ENCODE measurements at places on chromosomes 12 and 14. TPM values are rescaled to one million over a fixed set of nuclear protein-coding genes. Genes with fewer than 3 reads are reported as not detected.

GRCh38 chr12:117098024-117098360, 1.2 kb downstream of the TESC start:
- DNase-seq: no peak

DNA sequence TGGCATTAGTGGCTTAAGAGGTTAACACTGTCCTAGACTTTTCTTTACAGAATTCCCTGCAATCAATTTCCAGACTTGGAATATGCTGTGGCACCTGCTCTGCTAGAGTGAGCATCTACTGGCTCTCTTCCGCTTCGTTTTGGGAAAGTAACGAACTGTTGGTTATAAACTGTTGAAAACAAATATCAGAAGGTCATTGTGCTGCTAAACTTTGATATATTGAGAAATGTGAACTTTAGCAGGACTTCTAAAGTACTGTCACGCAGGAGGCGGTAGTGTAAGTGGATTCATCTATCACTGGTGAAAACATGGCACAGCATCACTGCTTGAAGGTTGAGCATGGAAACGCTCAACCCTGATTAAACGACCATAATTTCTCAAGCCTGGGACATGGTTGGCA, 348.9 kb downstream of the FLRT2 start:
- DNase-seq: no peak

- DNase-seq: no peak
Observed at GRCh38 chr12:69689638-69690037, 9.5 kb downstream of the BEST3 start.

DNA sequence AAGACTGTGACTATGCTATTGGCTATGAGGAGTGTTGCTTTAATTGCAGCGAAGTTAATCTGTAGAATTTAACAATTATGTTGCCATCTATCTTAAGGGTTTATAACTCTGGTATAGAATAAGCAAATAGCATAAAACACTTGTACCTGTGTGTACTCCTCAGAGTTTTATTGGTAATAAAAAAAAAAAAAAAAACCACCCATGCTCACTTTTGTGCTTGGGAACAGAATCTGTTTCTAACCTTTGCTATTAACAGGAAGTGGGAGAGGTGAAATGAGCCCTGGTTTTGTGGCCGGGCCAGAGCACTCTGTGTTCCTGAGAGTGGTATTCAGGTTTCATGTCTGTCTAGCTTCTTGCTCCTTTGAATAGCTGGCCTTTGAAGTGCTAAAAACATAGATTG, 53.1 kb downstream of the PDE3A start:
- DNase-seq: no peak

- DNase-seq: no peak
Observed at GRCh38 chr12:81859521-81859920, 100.4 kb upstream of the PPFIA2 start.

DNA sequence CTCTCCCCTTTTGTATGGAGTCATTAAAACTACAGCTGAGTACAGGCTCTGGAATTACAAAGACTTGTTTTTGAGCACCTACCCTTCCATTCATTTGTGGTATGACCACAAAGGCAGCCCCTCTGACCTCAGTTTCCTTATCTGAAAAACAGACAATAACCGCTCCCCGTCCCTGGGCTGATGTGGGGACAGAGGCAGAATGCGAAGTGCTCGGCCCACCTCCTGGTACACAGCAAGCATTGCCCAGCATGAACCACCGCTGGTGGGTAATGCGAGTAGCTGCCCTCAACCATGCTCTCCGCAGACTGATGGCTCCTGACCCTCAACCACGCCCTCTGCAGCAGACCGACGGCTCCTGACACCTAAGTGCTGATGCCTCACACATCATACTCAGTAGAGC, 22.4 kb downstream of the P2RX2 start:
- DNase-seq: no peak

GRCh38 chr14:38286452-38286851, 30.6 kb upstream of the CLEC14A start:
- DNase-seq: no peak

DNA sequence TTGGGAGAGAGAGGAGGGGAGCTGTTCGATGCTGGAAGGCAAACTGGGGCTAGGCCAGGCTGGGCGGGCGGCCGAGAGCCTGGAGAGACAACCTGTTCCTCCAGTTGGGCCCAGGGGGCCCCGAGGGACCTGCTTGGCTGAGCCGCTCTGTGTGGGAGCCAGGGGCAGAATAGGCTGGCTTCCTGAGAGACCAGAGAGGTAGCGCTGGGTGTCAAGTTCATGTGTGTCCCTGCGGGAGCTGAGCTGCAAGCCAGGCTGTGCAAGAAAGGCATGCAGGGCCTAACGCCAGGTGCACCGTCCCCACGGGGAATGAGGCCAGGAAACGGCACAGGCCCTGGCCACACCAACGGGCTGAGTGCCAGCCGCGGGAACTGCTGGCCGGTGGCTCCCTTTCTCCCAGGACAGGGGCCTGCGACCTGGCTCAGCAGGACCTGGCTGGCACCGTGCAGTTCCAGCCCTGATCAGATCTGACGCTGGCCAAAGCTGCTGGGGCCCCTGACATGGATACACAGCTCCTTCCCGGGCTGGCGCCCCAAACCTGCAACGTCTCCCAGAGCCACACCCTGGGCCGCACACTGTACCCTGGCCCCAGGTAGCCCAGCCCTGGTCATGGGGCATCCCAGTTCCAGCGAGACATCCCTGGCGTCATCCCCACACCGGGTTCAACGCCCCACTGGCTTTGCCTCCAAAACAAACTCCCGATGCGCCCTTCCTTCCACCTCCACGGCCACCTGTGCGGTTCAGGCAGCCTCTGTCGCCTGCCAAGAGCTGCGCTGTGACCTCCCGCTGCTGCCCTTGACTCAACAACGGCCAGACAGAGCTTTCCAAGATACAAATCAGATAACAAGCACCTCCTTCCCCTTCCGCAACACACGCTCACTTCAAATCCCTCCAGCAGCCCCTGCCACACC, 65.0 kb downstream of the RFLNA start:
- DNase-seq: no peak

GRCh38 chr12:53234271-53234914, 2.4 kb upstream of the RARG start:
- no peak for DNase-seq

DNA sequence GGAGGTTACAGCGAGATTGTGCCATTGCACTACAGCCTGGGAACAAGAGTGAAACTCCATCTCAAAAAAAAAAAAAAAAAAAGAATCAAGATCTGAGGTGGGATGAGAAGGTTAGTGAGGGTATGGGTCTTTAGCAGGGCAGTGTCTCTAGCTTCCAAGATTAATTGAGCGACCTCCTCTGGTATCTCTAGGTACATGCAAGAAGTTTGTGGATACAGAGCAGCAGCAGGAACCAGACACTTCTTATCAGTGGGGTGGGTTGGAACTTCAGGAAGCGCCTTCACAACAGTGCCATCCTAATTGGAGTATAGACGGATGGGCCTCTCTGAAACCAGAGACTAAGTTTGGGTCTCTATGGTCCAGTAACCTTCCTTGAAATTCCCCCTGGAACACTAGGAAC, 51.9 kb upstream of the CISTR start:
- no peak for DNase-seq

DNA sequence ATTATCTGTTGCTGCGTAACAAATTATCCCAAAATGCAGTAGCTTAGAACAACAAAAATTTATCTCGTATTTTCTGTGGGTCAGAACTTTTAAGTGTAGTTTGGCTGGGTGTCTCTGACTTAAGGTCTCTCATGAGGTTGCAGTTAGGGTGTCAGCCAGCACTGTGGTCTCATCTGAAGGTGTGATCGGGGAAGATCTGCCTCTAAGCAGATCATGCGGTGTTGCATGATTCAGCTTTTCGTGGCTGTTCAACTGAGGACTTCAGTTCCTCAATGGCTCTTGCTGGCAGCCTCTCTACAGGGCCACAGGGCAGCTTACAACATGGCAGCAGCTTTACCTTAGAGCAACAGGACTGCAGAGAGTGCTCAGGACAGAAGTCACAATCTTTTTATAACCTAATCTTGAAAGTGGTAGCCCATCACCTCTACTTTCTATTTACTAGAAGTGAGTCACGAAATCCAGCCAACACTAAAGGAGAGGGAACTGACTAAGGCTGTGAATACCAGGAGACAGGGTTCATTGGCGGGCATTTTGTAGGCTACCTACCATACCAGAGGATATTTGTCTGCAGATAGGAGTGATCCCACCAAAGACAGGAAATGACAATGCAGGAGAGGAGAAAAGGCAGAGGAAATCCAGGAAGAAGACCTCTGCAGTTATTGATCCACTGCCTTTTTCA, 1.8 kb upstream of the TMPRSS12 start:
- no peak for DNase-seq

GRCh38 chr12:12467688-12468261, 94.9 kb downstream of the DUSP16 start:
- no peak for DNase-seq

- DNase-seq: no peak
Observed at GRCh38 chr14:82999802-83000201, 1466.1 kb upstream of the SEL1L start.

GRCh38 chr12:7959701-7960121, 23.7 kb upstream of the SLC2A3 start:
- DNase-seq: peak; percentile 56

DNA sequence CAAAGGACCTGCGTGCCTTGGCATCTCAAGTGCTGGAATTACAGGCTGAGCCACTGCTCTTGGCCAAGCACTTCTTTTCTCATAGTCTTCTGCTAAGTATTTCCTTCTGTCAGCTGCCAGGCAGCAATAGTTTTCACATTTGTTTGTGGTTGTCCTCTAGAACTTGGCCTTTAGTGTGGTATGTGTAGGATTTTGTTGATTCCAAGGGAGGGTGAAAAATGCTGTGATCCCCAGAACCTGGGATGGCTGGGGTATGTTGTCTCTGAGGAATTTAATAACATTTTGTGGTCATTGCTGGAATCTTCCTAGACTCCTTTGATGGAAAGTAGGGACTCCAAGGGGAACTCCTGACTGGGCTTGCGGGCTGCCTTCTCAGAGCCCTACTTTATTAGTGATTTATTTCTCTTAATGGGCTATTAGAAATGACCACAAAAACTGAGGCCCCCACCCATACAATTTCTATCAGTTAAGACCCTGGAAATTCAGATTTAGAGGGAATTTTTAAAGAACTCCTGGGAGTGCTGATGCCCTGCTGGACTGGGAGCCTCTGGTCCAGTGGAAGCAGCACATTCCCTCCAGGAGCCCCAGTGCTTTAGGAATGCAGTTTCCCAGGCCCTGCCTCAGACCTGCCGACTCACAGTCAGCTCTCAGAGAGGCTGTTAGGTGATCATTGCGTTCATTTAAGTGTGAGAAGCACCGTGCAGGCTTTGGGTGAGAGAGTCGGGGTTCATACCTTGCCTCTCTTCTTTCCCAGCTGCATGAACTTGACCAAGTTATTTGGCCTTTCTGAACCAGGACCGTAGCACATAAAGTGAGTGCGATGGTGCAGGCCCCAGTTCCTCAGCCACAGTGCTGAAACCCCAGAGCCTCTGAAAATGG, 22.7 kb downstream of the TRAF3 start:
- DNase-seq: no peak

- no peak for DNase-seq
Observed at GRCh38 chr12:85329913-85330312, 49.9 kb downstream of the ALX1 start.

IL25 gene
- total RNA-seq: 0.39 TPM

AQP2 gene
- not detected for total RNA-seq

NRL gene
- 3.4 TPM for total RNA-seq

KCNA5 gene
- total RNA-seq: not detected

TDRD9 gene
- 0.62 TPM for total RNA-seq

VWF gene
- 0.23 TPM for total RNA-seq

RNU4-1 gene
- 1,401 TPM for total RNA-seq

INHBC gene
- total RNA-seq: 0.14 TPM

AKAP6 gene
- 1.8 TPM for total RNA-seq
